ENCODE measurements at places on chromosomes 12 and 14. TPM values are rescaled to one million over a fixed set of nuclear protein-coding genes. Genes with fewer than 3 reads are reported as not detected.

SLC4A8 gene
- 0.28 TPM for total RNA-seq

MYL2 gene
- total RNA-seq = not detected

SCN8A gene
- 12.7 TPM for total RNA-seq

EGLN3 gene
- 2.9 TPM for total RNA-seq
